Adipose tissue (tissue), 3 donors: ENCODE measurements at places on chromosomes 12 and 14. TPM values are rescaled to one million over a fixed set of nuclear protein-coding genes. Genes with fewer than 3 reads are reported as not detected.

The TAC3 gene
- not detected for polyA plus RNA-seq

The LPAR5 gene
- polyA plus RNA-seq = 0.11 TPM

The PMCH gene
- not detected for polyA plus RNA-seq

The CLEC2A gene
- not detected for polyA plus RNA-seq

The A2M gene
- polyA plus RNA-seq = 151 TPM

The KRT83 gene
- polyA plus RNA-seq = not detected

The PTCSC3 gene
- polyA plus RNA-seq = not detected

The TTC9 gene
- 0.56 TPM for polyA plus RNA-seq

The VRTN gene
- not detected for polyA plus RNA-seq

The RNF212B gene
- polyA plus RNA-seq = not detected

The BEST3 gene
- polyA plus RNA-seq = 0.04 TPM

The ADSS1 gene
- polyA plus RNA-seq = 13.6 TPM

The DCN gene
- polyA plus RNA-seq = 1,769 TPM

The LBHD2 gene
- polyA plus RNA-seq = 0.09 TPM

The TGFB3 gene
- polyA plus RNA-seq = 30.8 TPM

The PIK3C2G gene
- 0.31 TPM for polyA plus RNA-seq

The CELA1 gene
- polyA plus RNA-seq = not detected

The WBP11 gene
- polyA plus RNA-seq = 19.9 TPM

The FZD10 gene
- 0.14 TPM for polyA plus RNA-seq

The KRT71 gene
- polyA plus RNA-seq = not detected

The BTBD6 gene
- polyA plus RNA-seq = 116 TPM

The C1R gene
- 86.3 TPM for polyA plus RNA-seq

The FAR2 gene
- 1.5 TPM for polyA plus RNA-seq

The STAC3 gene
- polyA plus RNA-seq = 4.5 TPM

The FAIM2 gene
- 0.53 TPM for polyA plus RNA-seq

The CIROP gene
- polyA plus RNA-seq = 0.03 TPM

The NOVA1 gene
- 5.5 TPM for polyA plus RNA-seq

The KRR1 gene
- polyA plus RNA-seq = 18.9 TPM

The LRRC10 gene
- polyA plus RNA-seq = not detected
